ENCODE measurements at places on chromosomes 7 and 10.
A peak's percentile ranks its signal among the peaks of the same experiment; 100 is the strongest.

GRCh38 chr7:134648456-134648855, 1.8 kb downstream of the BPGM start:
- DNase-seq = no peak

- DNase-seq = peak; percentile 81
Measured at GRCh38 chr7:130917669-130918128, 183.7 kb upstream of the KLF14 start.

GRCh38 chr10:124008187-124008586, 85.2 kb downstream of the CHST15 start:
- no peak for DNase-seq

DNA sequence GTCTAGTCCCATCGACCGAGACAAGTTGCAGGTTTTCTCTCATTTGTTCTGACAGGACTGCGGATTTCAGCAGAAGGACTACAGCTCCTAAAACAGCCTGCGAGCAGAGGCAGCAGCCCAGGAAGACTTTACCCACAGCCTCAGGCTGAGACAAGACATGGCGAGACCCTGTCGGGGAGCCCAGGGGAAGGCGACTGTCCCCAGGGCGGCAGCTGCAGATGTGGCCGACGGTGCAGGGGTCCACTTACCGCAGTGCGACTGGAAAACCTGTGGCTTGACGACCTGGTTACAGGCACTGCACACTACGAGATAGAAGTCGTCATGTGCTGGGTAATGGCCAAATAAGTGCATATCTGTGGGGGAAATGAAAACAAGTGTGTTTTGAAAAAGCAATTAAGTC, 88.0 kb downstream of the ATXN7L1 start:
- DNase-seq = no peak

- DNase-seq = peak; percentile 28
Measured at GRCh38 chr7:120273476-120273975, 551 bp downstream of the KCND2 start.

GRCh38 chr7:97020996-97021746, 3.5 kb downstream of the DLX5 start:
- no peak for DNase-seq

DNA sequence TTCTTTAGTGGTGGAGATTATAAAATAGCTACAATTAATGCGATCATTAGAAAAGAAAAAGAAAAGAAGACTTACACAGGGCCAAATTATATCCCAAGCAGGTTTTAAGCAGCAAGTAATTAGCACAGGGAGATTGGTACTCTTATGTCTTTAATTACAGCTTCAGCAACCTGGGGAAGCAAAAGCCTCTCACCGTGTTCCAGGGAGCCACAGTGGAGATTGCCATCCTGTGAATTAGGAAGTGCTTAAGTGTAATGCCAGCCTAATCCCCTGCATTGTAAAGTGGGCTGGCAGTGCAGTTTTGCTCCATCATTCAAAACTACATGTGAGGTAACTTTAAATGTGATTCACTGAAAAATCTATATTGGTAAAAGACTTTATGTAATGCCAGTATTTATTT, 533.5 kb upstream of the COBL start:
- DNase-seq = no peak

DNA sequence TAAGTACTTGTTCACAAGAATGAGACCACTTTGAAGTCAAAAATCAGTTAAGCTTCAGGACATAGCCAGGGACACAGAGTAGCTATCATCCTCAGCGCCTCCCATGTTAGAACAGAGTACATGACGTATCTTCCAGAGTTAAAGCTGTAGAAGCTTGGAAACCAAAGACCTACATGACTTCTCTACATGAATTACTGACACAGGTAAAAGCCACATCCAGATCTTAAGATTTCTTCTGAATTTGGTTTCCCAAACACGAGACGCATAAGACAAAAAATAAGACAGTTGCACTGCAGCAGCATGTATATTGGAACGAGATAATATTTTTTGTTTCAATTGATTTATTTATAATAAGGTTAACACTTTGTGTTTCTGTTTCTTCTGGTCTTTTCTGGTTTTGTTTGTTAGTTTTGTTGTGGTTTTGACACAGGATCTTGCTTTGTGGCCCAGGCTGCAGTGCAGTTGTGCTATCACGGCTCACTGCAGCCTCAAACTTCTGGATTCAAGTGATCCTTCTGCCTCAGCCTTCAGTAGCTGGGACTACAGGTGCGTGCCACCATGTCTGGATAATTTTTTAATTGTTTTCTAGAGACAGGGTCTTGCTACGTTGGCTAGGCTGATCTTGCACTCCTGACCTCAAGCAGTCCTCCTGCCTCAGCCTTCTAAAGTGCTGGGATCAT, 10.2 kb upstream of the EPC1 start:
- no peak for DNase-seq

DNA sequence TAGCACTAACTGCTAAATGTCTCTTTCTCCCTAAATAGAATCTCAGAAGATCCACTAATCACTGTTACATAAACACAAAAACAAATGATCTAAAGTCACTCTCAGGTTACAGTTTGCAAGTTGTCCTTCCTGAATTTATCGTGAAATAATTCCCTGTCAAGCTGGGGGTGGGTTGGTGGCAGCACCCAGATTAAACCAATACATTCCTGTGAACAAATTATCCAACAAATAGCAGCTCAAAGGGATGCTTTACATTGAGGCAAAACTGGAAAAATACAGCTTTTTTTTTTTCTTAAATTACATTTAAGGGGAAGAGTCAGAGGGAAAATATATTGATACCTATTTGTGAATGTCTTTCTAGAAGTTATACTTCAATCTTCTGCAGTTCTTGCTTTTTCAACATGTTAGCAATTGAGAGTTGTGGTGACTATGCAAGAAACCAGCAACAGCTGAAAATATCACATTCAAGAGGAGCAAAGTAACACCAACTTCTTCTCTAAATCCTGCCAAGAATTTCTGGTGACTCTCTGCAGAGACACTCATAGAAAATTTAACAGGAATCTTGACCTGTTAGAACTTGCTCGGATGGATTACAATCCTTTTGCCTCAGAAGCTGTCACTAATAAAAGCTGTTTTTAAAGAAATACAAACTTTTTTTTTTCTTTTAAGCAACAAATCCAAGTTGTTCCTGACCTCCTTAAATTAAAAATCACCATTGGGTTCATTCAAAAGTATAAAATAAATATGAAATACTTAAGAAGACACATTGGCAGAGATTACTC, 18.9 kb downstream of the LMOD2 start:
- peak; percentile 62 for DNase-seq

- DNase-seq = peak; percentile 93
Measured at GRCh38 chr7:121504482-121504881, 108.4 kb upstream of the FAM3C start.

DNA sequence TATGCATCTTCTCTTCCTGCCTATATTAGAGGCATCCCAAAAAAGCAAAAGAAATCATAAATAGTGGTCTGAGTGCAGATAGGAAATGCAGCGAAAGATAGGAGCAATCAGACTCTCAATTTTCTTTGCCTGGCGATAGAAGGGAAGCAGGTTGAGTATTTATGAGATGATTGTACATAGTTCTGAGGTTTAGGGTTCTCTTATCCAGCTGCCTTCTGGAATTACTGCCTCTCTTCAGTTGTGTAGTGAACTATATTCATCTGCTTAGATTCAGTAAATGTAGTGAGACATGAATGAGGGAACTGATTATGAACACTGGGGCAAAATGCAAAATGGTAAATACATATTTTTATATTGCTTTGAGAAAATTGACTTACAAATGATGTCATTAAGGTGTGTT, 93.0 kb upstream of the CYP26C1 start:
- DNase-seq = no peak

DNA sequence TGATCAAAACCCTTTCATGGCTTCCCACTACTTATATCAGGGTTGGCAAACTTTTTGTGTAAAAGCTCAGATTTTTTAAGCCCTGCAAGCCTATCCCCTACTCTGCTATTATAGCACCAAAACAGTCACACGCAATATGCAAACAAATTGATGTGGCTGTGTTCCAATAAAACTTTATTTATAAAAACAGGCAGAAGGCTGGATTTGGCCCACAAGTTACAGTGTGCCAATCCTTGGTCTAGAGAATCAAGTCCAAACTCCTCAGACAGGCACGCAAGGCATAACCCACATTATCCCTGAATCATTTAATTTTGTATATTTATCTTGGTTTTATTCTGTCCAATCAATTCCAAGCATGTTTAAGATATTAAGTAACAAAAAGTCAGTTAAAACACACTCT, 71.9 kb downstream of the SGMS1 start:
- no peak for DNase-seq

GRCh38 chr10:20970708-20971107, 73.6 kb upstream of the NEBL start:
- no peak for DNase-seq

DNA sequence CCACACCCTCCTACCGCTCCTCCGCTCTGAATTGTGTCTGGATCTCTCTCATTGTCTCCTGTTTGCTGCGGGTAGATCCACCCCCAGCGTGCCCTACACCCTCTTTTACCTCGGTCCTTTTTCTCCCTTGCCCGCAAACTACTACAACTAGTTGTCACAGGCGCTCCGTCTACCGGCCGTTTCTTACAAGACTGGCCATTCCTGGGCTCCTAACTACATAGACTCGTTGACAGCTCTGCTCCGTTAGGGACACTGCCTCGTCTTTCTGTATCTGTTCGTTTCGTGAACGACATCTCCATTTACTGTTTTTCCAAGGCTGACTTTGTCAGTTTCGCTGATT, 786 bp downstream of the TAF3 start:
- peak; percentile 51 for DNase-seq

- no peak for DNase-seq
Measured at GRCh38 chr7:120927454-120928103, 23.0 kb upstream of the ING3 start.

Measured in fibroblast of lung (primary cell).